ENCODE measurements at places on chromosomes 11 and 22. TPM values are rescaled to one million over a fixed set of nuclear protein-coding genes. Genes with fewer than 3 reads are reported as not detected.

C11orf16 gene
- not detected for total RNA-seq

PTPRCAP gene
- total RNA-seq = 0.45 TPM

OR2AG2 gene
- under 0.01 TPM for total RNA-seq

CRYBB3 gene
- total RNA-seq = not detected

MICAL3 gene
- 14.6 TPM for total RNA-seq

CECR2 gene
- total RNA-seq = 0.15 TPM

TRIM34 gene
- total RNA-seq = 2.4 TPM

SHISAL1 gene
- total RNA-seq = 0.15 TPM

SPDYC gene
- not detected for total RNA-seq

XRRA1 gene
- total RNA-seq = 9.1 TPM

MADD gene
- 13.3 TPM for total RNA-seq

MFNG gene
- total RNA-seq = not detected

FOLH1 gene
- not detected for total RNA-seq

RAB38 gene
- total RNA-seq = 6.2 TPM

TXN2 gene
- 82.7 TPM for total RNA-seq

DCDC1 gene
- total RNA-seq = not detected

PANX1 gene
- 30.9 TPM for total RNA-seq

APOBEC3H gene
- 0.30 TPM for total RNA-seq

PKNOX2 gene
- 0.84 TPM for total RNA-seq

CHADL gene
- total RNA-seq = 0.45 TPM

NEFH gene
- total RNA-seq = 2.1 TPM

SMTNL1 gene
- total RNA-seq = not detected

IGLL1 gene
- total RNA-seq = not detected

IGF2 gene
- total RNA-seq = 19.8 TPM

TMEM191B gene
- not detected for total RNA-seq

MUC2 gene
- not detected for total RNA-seq

SGSM1 gene
- total RNA-seq = not detected

OR8D4 gene
- not detected for total RNA-seq

LMO1 gene
- total RNA-seq = not detected

BTG4 gene
- 0.15 TPM for total RNA-seq

MPEG1 gene
- not detected for total RNA-seq

FZD4 gene
- 2.4 TPM for total RNA-seq

MS4A12 gene
- total RNA-seq = not detected

TRMU gene
- 26.7 TPM for total RNA-seq

FGF3 gene
- total RNA-seq = not detected

ARHGAP20 gene
- 0.59 TPM for total RNA-seq

TMX2 gene
- 59.6 TPM for total RNA-seq

MS4A6A gene
- not detected for total RNA-seq

MS4A1 gene
- total RNA-seq = not detected

GLB1L3 gene
- total RNA-seq = not detected

EHF gene
- not detected for total RNA-seq

PDE2A gene
- total RNA-seq = 0.17 TPM

ADAMTS15 gene
- total RNA-seq = 5.5 TPM

SLC43A1 gene
- total RNA-seq = 18.8 TPM

BTBD18 gene
- total RNA-seq = not detected

C22orf23 gene
- total RNA-seq = 0.45 TPM

ADM2 gene
- total RNA-seq = 4.8 TPM

TMEM132A gene
- total RNA-seq = 69.7 TPM

P4HA3 gene
- 3.7 TPM for total RNA-seq

MYBPC3 gene
- total RNA-seq = not detected

NLRP14 gene
- not detected for total RNA-seq

ZFTA gene
- total RNA-seq = 9.2 TPM

GPHA2 gene
- total RNA-seq = not detected

Measured in bronchus fibroblast of lung (primary cell).